ENCODE measurements at places on chromosomes 7 and 10. TPM values are rescaled to one million over a fixed set of nuclear protein-coding genes. Genes with fewer than 3 reads are reported as not detected.
A peak's percentile ranks its signal among the peaks of the same experiment; 100 is the strongest.

- H3K27ac ChIP-seq = no peak overlapping the region
- peaks cover 3% of the 10 kb centered on the region for H3K36me3 ChIP-seq
- H3K4me1 ChIP-seq = no peaks in the 10 kb centered on the region
- peak; percentile 46 for DNase-seq
Observed at GRCh38 chr7:38428041-38428440, 154.6 kb upstream of the TARP start.

GRCh38 chr10:1328981-1329614 is 272.9 kb downstream of the WDR37 start:
- H3K4me3 ChIP-seq = no peak overlapping the region
- no peaks in the 10 kb centered on the region for H3K36me3 ChIP-seq
- H3K4me1 ChIP-seq = no peaks in the 10 kb centered on the region
- H3K27ac ChIP-seq = no peak overlapping the region

DNA sequence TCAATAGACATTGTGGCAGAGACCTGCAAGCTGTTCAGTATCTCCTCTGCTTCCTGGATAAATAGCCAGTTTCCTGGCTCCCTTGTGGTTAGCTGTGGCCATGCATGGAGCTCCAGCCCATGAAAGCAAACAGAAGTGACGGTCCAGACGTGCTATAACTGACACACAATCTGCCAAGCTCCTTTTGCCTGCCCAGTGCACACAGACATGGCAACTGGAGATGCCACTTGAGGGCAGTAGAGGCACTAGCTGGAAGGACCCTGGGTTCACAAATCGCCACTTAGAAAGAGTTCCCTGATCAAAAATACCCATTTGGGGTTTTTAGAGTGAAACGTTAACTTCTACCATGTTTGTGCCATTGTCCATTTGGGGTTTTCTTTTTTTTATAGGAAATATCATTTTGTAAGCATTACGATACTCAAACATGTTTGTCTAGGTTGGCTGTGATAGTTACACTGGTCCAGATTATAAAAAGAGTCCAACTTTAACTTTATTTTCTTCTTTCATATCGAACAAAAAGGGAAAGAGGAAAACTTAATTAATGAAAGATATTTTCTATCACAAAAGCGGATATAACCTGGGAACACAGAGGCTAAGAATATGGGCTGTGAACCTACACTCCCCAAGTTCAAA is 31.3 kb downstream of the KIN start:
- H3K36me3 ChIP-seq = no peaks in the 10 kb centered on the region
- no peak overlapping the region for H3K4me3 ChIP-seq

GRCh38 chr10:48614481-48615390 is 9.9 kb upstream of the ARHGAP22 start:
- H3K4me3 ChIP-seq = no peak overlapping the region
- no peaks in the 10 kb centered on the region for H3K36me3 ChIP-seq
- H3K4me1 ChIP-seq = no peaks in the 10 kb centered on the region

The AVPI1 gene
- total RNA-seq = 18.3 TPM

- peak within 1 kb of the TSS; percentile 88 for H3K4me3 ChIP-seq
- H3K27ac ChIP-seq = peak within 1 kb of the TSS; percentile 91
- DNase-seq = peak; percentile 88
- H3K27me3 ChIP-seq = no peaks in the 10 kb centered on the region
- peaks cover 2% of the 10 kb centered on the region for H3K4me1 ChIP-seq
- no peaks in the 10 kb centered on the region for H3K36me3 ChIP-seq
Observed at GRCh38 chr7:93921607-93922566, at the start of gene GNG11. TSS of gene GNG11 (plus strand) at chr7:93921735. CDS start at chr7:93922138, 403 bp downstream.

GRCh38 chr10:121064491-121064890 is 213.3 kb downstream of the WDR11 start:
- H3K4me1 ChIP-seq = no peaks in the 10 kb centered on the region
- H3K36me3 ChIP-seq = no peaks in the 10 kb centered on the region
- H3K4me3 ChIP-seq = no peak overlapping the region
- DNase-seq = no peak
- H3K27me3 ChIP-seq = no peaks in the 10 kb centered on the region

- no peaks in the 10 kb centered on the region for H3K27me3 ChIP-seq
- peak overlapping the region; percentile 15 for H3K4me3 ChIP-seq
- H3K27ac ChIP-seq = no peak overlapping the region
Observed at GRCh38 chr7:3861941-3862340, 560.9 kb downstream of the SDK1 start.

DNA sequence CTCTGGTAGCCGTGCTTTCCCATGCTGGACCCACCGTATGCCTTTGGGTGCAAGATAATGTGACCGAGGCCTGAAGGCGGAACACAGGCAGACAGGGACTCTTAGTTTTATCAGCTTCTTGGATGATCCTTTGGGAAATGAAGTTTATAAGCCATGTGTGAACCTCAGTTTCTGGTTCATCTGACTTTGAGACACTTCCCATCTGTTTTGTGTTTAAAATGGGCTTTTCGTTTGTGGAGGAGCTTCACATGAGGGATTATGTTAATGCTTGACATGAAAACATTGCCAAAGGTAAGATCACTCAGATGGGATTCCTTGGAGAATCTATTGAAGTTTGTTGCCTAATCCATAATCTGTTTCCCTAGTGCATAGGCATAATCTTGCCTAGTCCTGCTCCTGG is 249.8 kb upstream of the LYZL1 start:
- no peaks in the 10 kb centered on the region for H3K27me3 ChIP-seq
- no peak overlapping the region for H3K4me3 ChIP-seq
- no peak overlapping the region for H3K27ac ChIP-seq
- H3K4me1 ChIP-seq = no peaks in the 10 kb centered on the region
- no peak for DNase-seq

The ZNF727 gene
- 6.3 TPM for total RNA-seq

GRCh38 chr10:79178614-79179163 is 109.9 kb downstream of the ZMIZ1 start:
- H3K36me3 ChIP-seq = no peaks in the 10 kb centered on the region
- no peaks in the 10 kb centered on the region for H3K27me3 ChIP-seq
- no peak for DNase-seq
- no peak overlapping the region for H3K4me3 ChIP-seq
- no peaks in the 10 kb centered on the region for H3K4me1 ChIP-seq
- no peak overlapping the region for H3K27ac ChIP-seq

DNA sequence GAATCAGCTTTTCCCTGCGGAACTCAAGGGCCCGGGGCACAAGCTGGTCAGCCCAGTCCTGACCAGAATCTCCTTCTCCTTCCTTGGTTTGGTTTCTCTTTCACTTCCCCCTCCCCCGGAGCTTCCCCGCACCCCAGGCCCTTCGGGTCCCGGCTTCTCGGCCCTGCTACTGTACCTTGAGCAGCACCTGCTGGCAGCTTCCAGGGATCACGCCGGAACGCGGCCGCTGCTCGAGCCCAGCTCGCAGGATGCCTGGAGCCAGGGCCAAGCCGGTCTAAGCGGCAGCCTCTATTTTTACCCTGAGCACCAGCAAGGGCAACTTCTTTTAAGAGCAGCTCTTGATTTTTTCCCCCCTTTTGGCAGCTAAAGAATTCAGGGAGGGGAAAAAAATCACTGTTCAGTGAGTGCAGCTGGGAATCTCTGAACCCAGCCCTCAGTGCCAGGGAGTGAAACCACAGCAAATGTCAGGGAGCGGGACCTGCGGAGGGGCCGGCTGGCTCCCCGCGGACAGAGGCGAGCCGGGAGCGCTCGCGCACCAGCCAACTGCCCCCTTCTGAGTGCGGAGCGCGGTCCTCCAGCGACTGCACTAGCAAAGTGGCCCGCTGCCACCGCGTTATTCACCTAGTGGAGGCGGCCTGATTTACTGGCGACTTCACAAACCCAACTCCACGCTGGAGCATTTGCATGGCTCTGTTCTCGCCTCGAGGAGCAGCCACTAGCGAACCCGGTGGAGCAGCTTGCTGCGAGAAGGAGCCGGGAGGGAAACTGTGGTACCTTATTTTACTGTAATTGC is 2.4 kb upstream of the INHBA start:
- no peaks in the 10 kb centered on the region for H3K27me3 ChIP-seq
- peak overlapping the region; percentile 79 for H3K27ac ChIP-seq
- H3K4me3 ChIP-seq = peak overlapping the region; percentile 73
- peak; percentile 93 for DNase-seq
- no peaks in the 10 kb centered on the region for H3K36me3 ChIP-seq

The ADAM22 gene
- 6.0 TPM for total RNA-seq

- H3K36me3 ChIP-seq = no peaks in the 10 kb centered on the region
- H3K27ac ChIP-seq = no peak overlapping the region
- no peak overlapping the region for H3K4me3 ChIP-seq
- H3K27me3 ChIP-seq = no peaks in the 10 kb centered on the region
Observed at GRCh38 chr7:148898845-148899484, 14.9 kb upstream of the EZH2 start.

- peak; percentile 90 for DNase-seq
- H3K4me3 ChIP-seq = no peak overlapping the region
- H3K36me3 ChIP-seq = no peaks in the 10 kb centered on the region
- no peaks in the 10 kb centered on the region for H3K4me1 ChIP-seq
- no peaks in the 10 kb centered on the region for H3K27me3 ChIP-seq
Observed at GRCh38 chr10:13074563-13075451, 25.2 kb upstream of the OPTN start.

DNA sequence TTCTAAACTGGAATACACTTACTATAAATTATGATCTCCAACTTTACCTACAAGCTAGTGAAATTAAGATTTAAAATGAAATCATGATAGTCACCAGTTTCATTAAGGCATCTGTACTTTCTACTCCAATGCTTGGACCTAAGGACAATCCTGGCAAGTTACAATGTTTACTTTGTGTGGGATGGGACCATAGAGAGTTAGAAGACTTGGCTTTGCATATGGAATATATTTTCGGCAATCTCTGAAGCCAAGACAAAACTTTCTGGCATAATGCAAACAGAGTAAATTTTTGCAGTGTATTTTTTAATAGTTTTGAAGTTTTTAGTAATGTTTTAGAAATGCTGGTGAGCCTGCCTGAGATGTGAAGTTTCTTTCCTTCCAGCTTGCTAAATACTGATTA is 248.9 kb downstream of the ABCA13 start:
- H3K36me3 ChIP-seq = no peaks in the 10 kb centered on the region
- no peaks in the 10 kb centered on the region for H3K4me1 ChIP-seq
- H3K4me3 ChIP-seq = no peak overlapping the region
- DNase-seq = no peak

GRCh38 chr7:106535234-106535932 is 125.6 kb downstream of the CCDC71L start:
- no peaks in the 10 kb centered on the region for H3K4me1 ChIP-seq
- DNase-seq = no peak
- H3K4me3 ChIP-seq = no peak overlapping the region
- no peak overlapping the region for H3K27ac ChIP-seq
- no peaks in the 10 kb centered on the region for H3K36me3 ChIP-seq
- no peaks in the 10 kb centered on the region for H3K27me3 ChIP-seq

The GJC3 gene
- not detected for total RNA-seq

- DNase-seq = no peak
- no peak overlapping the region for H3K4me3 ChIP-seq
- H3K27ac ChIP-seq = no peak overlapping the region
- H3K36me3 ChIP-seq = no peaks in the 10 kb centered on the region
Observed at GRCh38 chr10:98258683-98259454, 9.1 kb downstream of the LOXL4 start.

GRCh38 chr10:6199131-6199733 is 3.5 kb upstream of the PFKFB3 start:
- no peak overlapping the region for H3K4me3 ChIP-seq
- H3K4me1 ChIP-seq = peaks cover 3% of the 10 kb centered on the region
- no peaks in the 10 kb centered on the region for H3K36me3 ChIP-seq
- no peaks in the 10 kb centered on the region for H3K27me3 ChIP-seq
- H3K27ac ChIP-seq = peak overlapping the region; percentile 33
- peak; percentile 36 for DNase-seq

DNA sequence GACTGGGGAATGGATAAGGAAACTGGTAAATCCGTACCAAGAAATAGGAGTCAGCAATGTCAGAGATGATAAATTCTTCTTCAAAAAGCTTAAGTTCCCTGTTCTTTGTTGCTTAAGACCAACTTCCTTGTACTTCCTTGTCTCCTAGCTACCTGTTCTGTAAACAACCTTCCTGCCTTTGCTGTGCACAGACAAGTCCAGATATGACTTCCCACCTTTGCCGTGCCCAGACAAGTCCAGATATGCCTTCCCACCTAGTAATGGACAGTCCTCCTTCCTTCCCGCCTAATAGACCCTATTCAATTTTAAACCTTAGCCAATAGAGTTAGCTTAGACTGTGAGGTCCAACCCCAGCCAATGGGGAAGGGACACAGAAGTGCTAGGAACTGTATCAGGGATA is 2.5 kb upstream of the ZNF33A start:
- no peaks in the 10 kb centered on the region for H3K4me1 ChIP-seq
- H3K27ac ChIP-seq = no peak overlapping the region

GRCh38 chr10:124669824-124670654 is 74.1 kb downstream of the FAM53B start:
- H3K4me1 ChIP-seq = no peaks in the 10 kb centered on the region
- no peak overlapping the region for H3K4me3 ChIP-seq
- no peak overlapping the region for H3K27ac ChIP-seq
- no peaks in the 10 kb centered on the region for H3K27me3 ChIP-seq
- DNase-seq = no peak

- H3K36me3 ChIP-seq = no peaks in the 10 kb centered on the region
- no peak overlapping the region for H3K4me3 ChIP-seq
- no peak overlapping the region for H3K27ac ChIP-seq
- DNase-seq = no peak
Observed at GRCh38 chr7:20651960-20652544, 36.6 kb downstream of the ABCB5 start.

- H3K36me3 ChIP-seq = no peaks in the 10 kb centered on the region
- H3K4me3 ChIP-seq = no peak overlapping the region
Observed at GRCh38 chr7:51620706-51621105, 304.1 kb upstream of the COBL start.

DNA sequence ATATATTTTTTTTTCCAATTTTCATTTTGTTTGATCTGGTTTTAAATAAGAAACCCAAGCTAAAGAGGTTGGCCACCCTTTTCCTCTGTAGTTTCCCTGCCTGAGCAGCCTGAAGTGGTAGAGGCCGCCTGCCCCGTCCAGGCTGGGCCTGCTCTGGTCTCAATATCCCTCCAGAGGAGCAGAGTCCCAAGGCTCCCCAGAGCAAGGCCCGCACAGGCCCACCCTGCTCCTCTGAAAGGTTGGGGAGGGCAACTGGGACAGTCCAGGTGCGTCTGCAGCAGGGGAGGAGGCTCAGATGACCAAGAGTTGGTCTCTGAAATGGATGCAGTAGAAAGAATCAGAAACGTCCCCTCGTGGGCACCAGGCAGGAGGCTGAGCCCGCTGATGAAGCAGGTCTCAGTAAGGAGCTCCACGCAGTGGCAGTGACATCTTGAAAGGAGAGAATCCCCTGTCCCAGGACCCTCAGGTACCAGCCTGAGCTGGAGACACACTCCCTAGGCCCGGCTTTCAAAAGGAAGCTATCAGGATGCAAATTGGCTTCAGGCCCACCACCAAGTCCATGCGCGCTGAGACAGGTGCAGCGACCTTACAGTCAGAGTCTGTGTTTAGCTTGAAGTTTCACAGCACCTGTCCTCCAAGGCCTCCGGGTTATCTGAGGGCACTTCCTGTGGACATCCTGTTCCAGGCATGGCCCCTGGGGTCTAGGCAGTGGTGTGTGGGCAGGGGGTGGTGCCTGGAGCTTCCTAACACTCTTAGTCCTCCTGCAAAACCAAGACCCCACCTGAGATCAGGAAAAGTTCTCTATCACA is 37.7 kb downstream of the EN2 start:
- no peak overlapping the region for H3K27ac ChIP-seq
- no peaks in the 10 kb centered on the region for H3K4me1 ChIP-seq
- DNase-seq = peak; percentile 61

All from aorta (tissue), 5 donors.